Progenitor cell of endocrine pancreas (in vitro differentiated cells): ENCODE measurements at places on chromosomes 3 and 15. TPM values are rescaled to one million over a fixed set of nuclear protein-coding genes. Genes with fewer than 3 reads are reported as not detected.

- H3K4me3 ChIP-seq: no peak overlapping the region
- peaks cover 1% of the 10 kb centered on the region for H3K36me3 ChIP-seq
- peaks cover 6% of the 10 kb centered on the region for H3K4me1 ChIP-seq
- no peak overlapping the region for H3K27ac ChIP-seq
- no peaks in the 10 kb centered on the region for H3K27me3 ChIP-seq
- DNase-seq: no peak
These were observed 99.8 kb upstream of the BFSP2 start for GRCh38 chr3:133300102-133300501.

- no peaks in the 10 kb centered on the region for H3K36me3 ChIP-seq
- DNase-seq: no peak
- no peak overlapping the region for H3K27ac ChIP-seq
- peaks cover 14% of the 10 kb centered on the region for H3K27me3 ChIP-seq
- no peak overlapping the region for H3K4me3 ChIP-seq
These were observed 70.0 kb upstream of the SLC6A11 start for GRCh38 chr3:10746001-10746400.

DNA sequence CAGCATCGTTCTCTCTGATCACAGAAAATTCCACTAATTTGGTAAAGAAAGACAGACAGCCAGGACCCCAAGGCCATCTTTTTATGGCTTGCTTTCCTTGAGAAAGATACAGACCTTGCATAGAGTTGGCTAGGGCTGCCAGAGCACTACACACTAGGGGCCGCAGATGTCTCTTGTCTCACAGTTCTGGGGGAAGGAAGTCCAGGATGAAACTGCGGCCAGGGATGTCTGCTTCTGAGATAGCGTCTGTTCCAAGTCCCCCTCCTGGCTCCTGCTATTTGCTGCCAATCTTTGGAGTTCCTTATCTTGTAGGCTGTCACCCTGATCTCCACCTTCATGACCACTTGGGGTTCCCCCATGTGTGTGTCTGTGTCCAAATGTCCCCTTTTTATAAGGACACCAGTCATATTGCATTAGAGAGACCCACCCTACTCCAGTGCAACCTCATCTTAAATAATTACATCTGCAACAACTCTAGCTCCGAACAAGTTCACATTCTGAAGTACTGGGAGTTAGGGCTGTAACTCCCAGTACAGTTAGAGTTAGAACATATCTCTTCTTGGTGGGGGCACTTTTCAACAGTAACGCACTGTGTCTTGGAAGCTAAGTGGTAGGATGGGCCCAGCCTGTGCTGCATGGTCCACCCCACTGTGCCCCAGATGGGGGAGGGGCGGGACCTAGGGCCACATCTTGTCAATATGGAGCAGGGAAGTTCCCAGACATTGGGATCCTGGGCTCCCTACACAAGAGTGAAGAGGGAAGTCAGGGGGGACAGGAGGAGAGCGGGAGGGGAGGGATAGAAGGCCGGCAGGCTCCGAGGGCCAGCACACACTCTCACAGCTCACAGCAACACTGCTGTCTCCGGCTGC, 42.2 kb downstream of the KLF15 start:
- H3K4me3 ChIP-seq: no peak overlapping the region
- DNase-seq: no peak
- no peaks in the 10 kb centered on the region for H3K36me3 ChIP-seq
- peaks cover 10% of the 10 kb centered on the region for H3K27me3 ChIP-seq

DNA sequence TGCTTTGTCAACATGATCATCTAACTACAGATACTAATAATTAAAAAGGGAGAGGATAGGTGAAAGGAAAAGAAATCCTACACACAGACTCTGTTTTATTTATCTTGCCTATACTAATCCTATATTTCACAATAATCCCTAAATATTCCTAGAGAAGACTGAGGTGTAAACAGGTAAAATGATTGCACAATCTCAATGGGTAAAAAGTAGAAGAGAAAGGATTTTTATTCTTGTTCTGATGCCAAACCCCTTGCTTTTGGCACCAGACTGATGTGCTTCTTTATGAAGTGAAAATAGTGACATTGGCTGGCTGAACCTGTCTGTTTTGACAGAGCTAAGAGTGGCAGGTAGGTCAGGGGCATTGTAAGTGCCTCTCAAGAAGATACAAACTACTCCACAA, 101.9 kb upstream of the ZPLD1 start:
- no peak overlapping the region for H3K4me3 ChIP-seq
- H3K27me3 ChIP-seq: no peaks in the 10 kb centered on the region
- no peaks in the 10 kb centered on the region for H3K36me3 ChIP-seq

DNA sequence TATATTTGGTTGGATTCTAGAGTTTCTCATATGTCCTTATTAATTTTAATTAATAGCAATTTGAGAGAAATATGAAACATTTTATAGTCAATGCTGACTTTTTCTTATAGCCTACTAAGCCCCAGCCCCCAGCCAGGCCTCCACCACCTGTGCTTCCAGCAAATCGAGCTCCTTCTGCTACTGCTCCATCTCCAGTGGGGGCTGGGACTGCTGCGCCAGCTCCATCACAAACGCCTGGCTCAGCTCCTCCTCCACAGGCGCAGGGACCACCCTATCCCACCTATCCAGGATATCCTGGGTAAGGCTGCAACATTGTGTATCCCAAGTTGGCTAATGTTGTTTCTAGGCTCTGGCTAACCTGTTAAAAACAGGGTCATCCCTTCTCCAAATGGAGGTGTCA, 66.7 kb downstream of the PDCD6IP start:
- H3K4me3 ChIP-seq: no peak overlapping the region
- H3K27ac ChIP-seq: no peak overlapping the region
- no peak for DNase-seq
- H3K27me3 ChIP-seq: no peaks in the 10 kb centered on the region

- H3K4me1 ChIP-seq: peaks cover 9% of the 10 kb centered on the region
- no peak overlapping the region for H3K4me3 ChIP-seq
- no peak for DNase-seq
- peaks cover 4% of the 10 kb centered on the region for H3K36me3 ChIP-seq
- H3K27me3 ChIP-seq: no peaks in the 10 kb centered on the region
- no peak overlapping the region for H3K27ac ChIP-seq
These were observed 4.0 kb upstream of the AQR start for GRCh38 chr15:34973512-34973911.

- DNase-seq: no peak
- peaks cover 57% of the 10 kb centered on the region for H3K27me3 ChIP-seq
- no peak overlapping the region for H3K4me3 ChIP-seq
These were observed 17.9 kb downstream of the ILDR1 start for GRCh38 chr3:122004107-122004506.

- H3K4me3 ChIP-seq: no peak overlapping the region
- DNase-seq: no peak
- no peak overlapping the region for H3K27ac ChIP-seq
- peaks cover 2% of the 10 kb centered on the region for H3K4me1 ChIP-seq
These were observed 165.3 kb upstream of the BHLHE40 start for GRCh38 chr3:4813909-4814304.

- no peaks in the 10 kb centered on the region for H3K36me3 ChIP-seq
- no peak overlapping the region for H3K4me3 ChIP-seq
- no peak overlapping the region for H3K27ac ChIP-seq
- DNase-seq: no peak
These were observed 50.0 kb downstream of the NMNAT3 start for GRCh38 chr3:139627759-139628158.

GRCh38 chr3:51522273-51522962, 16.1 kb upstream of the RAD54L2 start:
- H3K27me3 ChIP-seq: no peaks in the 10 kb centered on the region
- no peak for DNase-seq
- H3K36me3 ChIP-seq: no peaks in the 10 kb centered on the region
- no peak overlapping the region for H3K27ac ChIP-seq
- H3K4me3 ChIP-seq: no peak overlapping the region

DNA sequence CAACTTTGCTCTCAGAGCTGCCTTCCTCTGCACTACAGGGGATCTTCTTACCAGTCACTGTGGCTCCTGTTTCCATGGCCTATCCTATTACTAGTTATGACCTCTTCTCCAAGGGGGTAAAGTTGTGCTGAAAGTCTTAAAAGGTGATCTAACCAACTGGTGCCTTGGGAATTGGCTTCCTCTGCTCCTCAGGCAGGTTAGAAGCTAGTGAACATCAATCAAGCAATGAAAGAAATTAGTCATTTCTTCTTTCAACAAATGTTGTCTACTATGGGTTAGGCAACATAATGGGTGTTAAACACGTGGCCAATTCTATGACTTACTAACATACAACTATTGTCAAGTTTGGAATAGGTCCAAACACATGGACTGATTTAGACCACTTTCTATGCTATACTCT, 571.4 kb upstream of the NAALADL2 start:
- H3K36me3 ChIP-seq: no peaks in the 10 kb centered on the region
- no peaks in the 10 kb centered on the region for H3K4me1 ChIP-seq
- H3K27me3 ChIP-seq: no peaks in the 10 kb centered on the region
- no peak overlapping the region for H3K4me3 ChIP-seq
- no peak for DNase-seq

Gene PLSCR4
- total RNA-seq: 9.2 and 10.2 TPM in 2 replicates

Gene LRRC49
- 23.4 and 23.6 TPM in 2 replicates for total RNA-seq

Gene FGF7
- 0.24 TPM in 1 of 2 replicates, not detected in the other for total RNA-seq

Gene OXTR
- 3.0 and 3.1 TPM in 2 replicates for total RNA-seq

Gene SNTN
- 0.26 TPM in 1 of 2 replicates, not detected in the other for total RNA-seq

Gene ARL6IP5
- 48.5 and 55.4 TPM in 2 replicates for total RNA-seq

Gene SCN10A
- not detected in 2 replicates for total RNA-seq
